ENCODE measurements at places on chromosomes 2 and 18.

GRCh38 chr2:174158003-174158402 is 90.3 kb downstream of the OLA1 start:
- no peak for DNase-seq

- DNase-seq, result no peak
Observed at GRCh38 chr18:5197032-5197434, at the start of gene AKAIN1. AKAIN1 (minus strand) TSS chr18:5197257; CDS start chr18:5197053, 204 bp downstream.

DNA sequence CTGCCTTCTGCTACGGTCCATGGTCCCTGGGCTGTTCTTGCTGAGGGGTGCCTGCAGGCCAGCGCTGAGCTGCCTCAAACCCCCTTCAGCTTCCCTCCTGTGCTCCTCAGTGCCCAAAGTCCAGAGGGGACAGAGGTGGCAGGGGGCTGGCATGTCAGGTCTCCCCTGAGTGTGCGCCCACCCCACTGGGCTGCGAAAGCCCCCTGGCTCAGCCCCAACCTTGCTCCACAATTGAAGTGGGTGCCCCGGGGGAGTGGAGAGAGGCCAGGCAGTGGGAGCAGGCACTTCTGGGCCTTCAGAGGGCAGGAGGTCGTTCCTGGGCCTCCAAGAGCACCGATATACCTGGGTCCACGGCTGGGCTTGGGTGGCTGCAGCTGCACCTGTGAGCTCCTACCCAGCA is 548.7 kb upstream of the FAM98A start:
- no peak for DNase-seq

GRCh38 chr2:36371928-36372391 is 16.4 kb downstream of the CRIM1 start:
- no peak for DNase-seq

DNA sequence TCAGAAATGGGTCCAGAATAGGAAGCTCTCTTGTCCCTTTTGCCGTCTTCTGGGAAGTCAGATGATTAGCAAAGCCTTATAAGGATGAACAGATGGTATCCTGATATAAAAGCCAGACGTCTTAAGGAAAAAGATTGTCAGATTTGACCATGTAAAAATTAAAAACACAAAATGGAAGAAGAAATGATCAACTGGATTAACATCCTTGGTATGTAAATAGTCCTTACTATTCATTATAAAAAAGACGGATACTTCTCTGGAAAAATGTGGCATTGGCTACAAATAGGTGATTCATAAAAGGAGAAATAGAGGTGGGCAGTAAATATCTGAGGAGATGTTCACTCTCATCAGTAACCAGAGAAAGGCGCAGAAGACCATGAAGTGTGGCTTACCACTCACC is 33.7 kb upstream of the SCLY start:
- DNase-seq, result no peak

Measured in stimulated activated CD8-positive, alpha-beta memory T cell treated with anti-CD3 and anti-CD28 coated beads, Interleukin-15, amount 100 ng/mL, for 4 hours (primary cell).